ENCODE measurements at places on chromosomes 7 and 10.

DNA sequence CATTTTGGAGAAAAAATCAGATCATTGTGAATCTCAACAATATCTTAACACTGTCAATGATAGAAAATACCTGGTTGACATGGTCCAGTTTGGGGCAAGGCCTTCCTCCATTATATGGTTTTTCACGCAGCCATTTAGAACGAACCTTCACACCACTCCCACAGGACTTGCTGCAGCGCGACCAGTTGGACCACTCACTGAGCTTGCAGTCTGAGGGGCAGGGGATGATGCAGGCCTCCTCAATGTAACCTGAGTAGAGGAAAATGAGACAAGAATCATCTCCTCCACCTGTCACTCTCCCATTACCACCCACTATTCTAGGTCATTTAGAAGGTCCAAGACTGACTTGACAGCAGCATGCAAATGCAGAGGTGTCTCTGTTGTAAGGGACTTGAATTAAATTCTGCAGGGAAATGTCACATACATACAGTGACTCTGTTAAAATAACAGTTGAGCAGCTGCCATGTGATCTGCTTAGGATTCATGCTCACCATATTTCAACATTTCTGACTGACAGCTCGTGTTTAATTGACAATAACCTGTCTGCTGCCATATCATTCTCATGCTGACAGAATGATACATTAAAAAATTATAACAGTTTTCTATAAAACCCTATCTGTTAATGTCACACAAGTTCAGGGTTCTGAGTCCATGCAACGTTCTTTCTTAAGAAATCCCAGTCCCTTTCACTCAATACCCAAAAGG lies 403.0 kb downstream of the THSD7A start:
- DNase-seq: no peak

GRCh38 chr7:99563650-99564049 lies 5.2 kb downstream of the ZNF655 start:
- DNase-seq: no peak

- no peak for DNase-seq
Observed at GRCh38 chr7:96023387-96023786, 251.0 kb downstream of the DYNC1I1 start.

DNA sequence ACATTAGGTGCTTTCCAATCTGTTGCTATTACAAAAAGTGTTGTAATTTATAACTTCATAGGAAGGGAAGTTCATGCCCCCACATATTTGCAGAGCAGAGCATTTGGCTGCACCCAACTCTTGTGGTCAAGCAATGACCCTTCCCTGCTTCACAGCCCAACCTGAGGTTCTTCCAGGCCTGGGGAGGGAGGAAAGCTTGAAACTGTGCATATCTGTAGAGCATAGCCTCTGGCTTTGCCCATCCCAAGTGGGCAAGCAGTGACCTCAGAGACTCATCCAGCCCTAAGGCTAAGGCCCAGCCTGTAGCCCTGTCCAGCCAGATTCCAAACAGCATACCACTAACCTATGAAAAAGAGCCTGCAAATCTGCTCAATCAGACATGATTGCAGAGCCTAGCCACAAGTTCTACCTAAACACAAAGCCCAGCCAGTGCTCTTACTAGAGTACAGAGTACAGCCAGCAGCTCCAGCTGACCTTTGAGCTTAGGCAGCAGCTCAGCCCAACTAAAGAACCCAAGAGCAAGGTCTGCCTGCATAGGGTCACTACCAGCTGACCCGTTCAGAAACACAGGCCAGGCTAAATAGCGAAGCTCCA lies 14.4 kb upstream of the GSTK1 start:
- DNase-seq: no peak

DNA sequence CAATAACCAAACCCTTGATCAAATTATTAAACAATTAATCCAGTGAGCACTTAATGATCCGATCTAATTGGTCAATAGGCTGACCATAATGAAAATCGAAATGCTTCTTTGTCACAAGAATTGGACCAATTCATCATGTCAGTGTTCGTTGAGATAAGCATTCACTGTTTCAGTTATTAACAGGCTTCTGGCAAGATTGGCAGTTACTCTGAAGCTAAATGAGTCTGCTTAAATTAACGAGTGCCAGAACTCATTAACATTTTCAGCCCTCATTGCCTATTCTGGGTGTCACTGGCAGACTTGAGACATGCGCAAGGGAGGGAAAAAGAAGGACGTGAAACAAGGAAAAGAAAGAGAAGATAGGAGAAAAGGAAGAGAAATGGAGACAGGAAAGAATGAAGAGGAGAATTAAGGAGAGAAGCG lies 30.7 kb upstream of the SLC26A3 start:
- no peak for DNase-seq

GRCh38 chr7:100575746-100576383 lies 2.2 kb upstream of the SAP25 start:
- no peak for DNase-seq

DNA sequence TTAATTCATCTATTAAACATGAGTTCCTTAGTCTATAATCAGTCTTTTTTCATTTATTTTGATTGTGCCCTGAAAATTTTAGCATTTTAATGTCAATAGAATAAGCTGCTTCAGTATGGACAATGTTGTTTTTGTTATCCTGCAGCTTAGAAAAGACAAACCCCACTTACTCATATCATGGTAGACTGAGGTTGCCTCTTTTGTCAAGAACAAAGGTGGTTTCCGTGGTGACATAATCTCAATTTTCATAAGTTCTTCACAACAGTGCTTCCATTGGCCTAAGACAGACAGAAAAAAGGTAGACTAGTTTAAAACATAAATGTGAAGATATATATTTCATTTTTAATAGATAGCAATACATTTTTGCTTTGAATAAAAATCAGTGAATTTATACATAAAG lies 69.1 kb downstream of the RTKN2 start:
- DNase-seq: no peak

DNA sequence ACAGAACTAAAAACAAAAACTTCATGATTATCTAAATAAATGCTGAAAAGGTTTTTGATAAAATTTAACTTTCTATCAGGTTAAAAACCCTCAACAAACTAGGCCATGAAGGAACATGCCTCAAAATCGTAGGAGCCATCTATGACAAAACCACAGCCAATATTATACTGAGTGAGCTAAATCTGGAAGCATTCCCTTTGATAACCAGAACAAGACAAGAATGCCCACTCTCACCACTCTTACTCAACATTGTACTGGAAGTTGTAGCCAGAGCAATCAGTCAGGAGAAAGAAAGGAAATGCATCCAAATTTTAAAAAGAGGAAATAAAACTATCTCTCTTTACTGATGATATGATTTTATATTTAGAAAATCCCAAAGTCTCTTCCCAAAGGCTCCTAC lies 228.7 kb downstream of the CHRM2 start:
- no peak for DNase-seq

GRCh38 chr10:11670381-11670780 lies 58.9 kb upstream of the USP6NL start:
- no peak for DNase-seq

Measured in activated gamma-delta T cell treated with Interleukin-2 at 50 U/mL for 16 hours (primary cell).